ENCODE measurements at places on chromosomes 2 and 18.

- DNase-seq = no peak
Measured at GRCh38 chr2:9668687-9669345, 38.0 kb upstream of the YWHAQ start.

DNA sequence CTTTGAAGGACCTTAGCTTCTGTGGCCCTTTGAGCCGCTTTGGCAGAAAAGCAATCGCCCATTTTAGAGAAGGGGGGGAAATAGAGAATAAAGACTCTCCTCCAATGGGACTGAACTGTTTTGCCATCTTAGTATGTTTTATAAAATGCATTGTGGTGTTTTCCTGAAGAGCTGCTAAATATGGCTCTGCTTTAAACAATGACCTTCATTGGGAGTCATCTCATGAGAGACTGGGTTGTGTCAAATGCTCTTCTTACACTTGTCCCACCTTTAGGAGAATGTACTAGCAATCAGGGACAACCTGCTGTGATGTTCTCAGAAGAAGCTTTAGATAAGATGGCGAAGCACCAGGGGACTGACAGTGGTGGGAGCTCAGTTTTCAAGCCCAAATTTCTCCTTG is 418.9 kb upstream of the POU3F3 start:
- no peak for DNase-seq

GRCh38 chr2:222506230-222506935 is 82.0 kb downstream of the SGPP2 start:
- DNase-seq = no peak

DNA sequence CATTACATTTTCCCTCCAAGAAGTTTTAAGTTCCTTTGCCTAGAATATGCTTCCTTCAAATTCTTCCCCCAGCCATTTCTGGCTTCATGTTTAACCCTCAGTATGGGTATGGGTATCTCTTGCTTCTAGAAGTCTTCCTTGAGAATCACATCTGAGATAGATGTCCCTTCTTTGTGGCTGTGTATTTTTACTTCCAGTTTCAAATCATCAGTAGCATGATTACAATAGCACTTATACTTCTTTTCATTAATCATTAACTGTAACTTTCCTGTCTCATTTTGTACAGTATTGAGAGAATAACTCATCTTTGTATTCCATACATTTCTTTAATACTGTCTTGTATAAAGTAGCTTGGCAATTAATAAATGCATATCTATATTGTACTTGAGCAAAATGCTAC is 17.3 kb upstream of the PDE1A start:
- DNase-seq = no peak

DNA sequence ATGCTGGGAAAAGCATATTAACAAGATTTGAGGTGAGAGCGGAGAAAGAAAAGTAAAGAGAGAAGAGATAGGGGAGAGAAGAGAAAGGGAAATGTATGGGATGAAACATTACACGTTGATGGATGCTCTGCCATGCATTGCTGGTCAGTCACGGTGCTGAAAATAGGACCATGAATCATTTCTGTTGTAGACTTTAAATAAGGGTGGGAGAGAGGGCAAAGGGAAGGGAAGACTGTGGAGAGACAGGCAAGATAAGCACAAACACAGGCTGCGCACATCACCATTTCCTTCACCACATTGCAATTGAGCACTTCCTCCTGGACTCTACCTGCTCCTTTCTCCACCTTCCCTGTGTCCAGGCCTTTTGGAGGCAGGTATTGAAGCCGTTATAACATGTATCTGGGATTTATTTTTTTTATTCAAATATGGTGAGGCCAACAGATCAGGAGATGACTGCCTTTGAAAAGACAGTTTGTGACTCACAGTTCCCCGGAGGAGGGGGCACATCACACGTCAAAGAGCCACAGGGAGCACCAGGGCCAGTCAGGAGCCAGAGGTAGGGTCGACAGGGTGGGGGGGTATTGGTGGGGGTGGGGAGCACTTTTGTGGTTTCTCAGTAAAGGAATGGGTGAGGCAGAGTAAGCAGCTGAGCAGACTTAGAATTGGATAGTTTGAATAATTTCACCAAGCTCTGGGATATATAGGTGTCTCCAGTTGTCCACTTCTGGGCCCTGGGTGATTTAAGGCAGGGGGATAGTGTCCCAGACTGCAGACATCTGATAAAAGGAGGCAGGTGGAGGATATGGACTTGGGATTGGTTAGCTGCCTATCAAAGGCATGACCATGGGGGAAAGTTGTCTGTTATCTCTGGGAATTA is 372.8 kb upstream of the ST6GAL2 start:
- DNase-seq = no peak

Data from fibroblast of skin of right quadriceps (primary cell).